CD4-positive, alpha-beta T cell (primary cell): ENCODE measurements at places on chromosomes 2 and 18.

DNA sequence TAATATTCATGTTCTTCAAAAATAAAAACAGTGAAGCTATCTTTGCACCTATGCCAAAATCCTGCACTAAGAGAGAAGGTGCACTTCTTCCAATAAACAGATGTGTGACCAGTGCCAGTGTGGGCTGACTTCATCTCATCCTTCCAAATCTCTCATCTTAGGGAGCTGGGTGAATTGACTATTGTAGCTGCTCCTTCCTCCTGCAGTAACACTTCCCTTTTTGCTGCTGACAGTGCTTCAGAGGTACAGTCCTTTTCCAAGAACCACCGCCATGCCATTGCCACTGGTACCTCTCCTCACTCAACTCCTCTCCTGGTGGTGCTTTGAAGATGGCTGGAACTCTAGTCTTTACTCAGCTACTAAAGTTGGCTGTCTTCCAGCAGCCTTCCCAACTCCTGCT is 42.1 kb upstream of the ARHGAP25 start:
- peaks cover 2% of the 10 kb centered on the region for H3K4me1 ChIP-seq
- no peaks in the 10 kb centered on the region for H3K36me3 ChIP-seq
- DNase-seq: peak; percentile 11

- no peak for DNase-seq
- no peak overlapping the region for H3K27ac ChIP-seq
- no peak overlapping the region for H3K4me3 ChIP-seq
- H3K36me3 ChIP-seq: no peaks in the 10 kb centered on the region
These were observed 274.3 kb downstream of the THSD7B start for GRCh38 chr2:137039482-137040152.

GRCh38 chr2:228581731-228582130 is 400.2 kb upstream of the SPHKAP start:
- no peak overlapping the region for H3K27ac ChIP-seq
- DNase-seq: no peak
- H3K36me3 ChIP-seq: no peaks in the 10 kb centered on the region
- no peaks in the 10 kb centered on the region for H3K27me3 ChIP-seq
- no peaks in the 10 kb centered on the region for H3K4me1 ChIP-seq

GRCh38 chr2:102748107-102748506 is 13.7 kb upstream of the TMEM182 start:
- H3K4me3 ChIP-seq: no peak overlapping the region
- DNase-seq: no peak
- no peaks in the 10 kb centered on the region for H3K27me3 ChIP-seq
- H3K4me1 ChIP-seq: no peaks in the 10 kb centered on the region

DNA sequence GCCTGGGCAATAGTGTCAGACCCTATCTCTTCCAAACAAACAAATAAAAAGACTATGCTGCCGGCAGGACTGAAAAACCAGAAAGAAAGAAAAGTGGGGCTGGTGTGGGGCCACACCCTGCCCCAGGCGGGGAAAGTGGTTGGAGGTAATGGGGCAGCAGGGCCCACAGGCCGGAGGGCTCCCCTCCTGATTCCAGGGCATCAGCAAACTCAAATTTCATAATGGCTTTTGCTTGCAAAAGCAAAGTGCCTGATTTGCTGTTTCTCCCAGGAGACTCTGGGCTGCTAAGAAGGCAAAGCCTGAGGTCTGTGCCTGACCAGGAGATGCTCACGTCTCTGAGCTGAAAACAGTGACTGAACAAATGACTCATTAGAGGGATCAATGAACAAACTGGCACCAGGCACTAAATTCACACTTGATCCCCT is 121.9 kb downstream of the HDAC4 start:
- no peaks in the 10 kb centered on the region for H3K27me3 ChIP-seq
- no peaks in the 10 kb centered on the region for H3K36me3 ChIP-seq
- H3K4me1 ChIP-seq: peaks cover 45% of the 10 kb centered on the region
- H3K4me3 ChIP-seq: no peak overlapping the region
